Muscle of leg (tissue), 16 donors: ENCODE measurements at places on chromosomes 3 and 15. TPM values are rescaled to one million over a fixed set of nuclear protein-coding genes. Genes with fewer than 3 reads are reported as not detected.

The CD276 gene
- 48.3 TPM for total RNA-seq

The COLQ gene
- 15.9 TPM for total RNA-seq

The PPM1L gene
- 11.5 TPM for total RNA-seq

The TRIM42 gene
- total RNA-seq = not detected

The ABHD2 gene
- total RNA-seq = 15.2 TPM

The RPUSD2 gene
- 11.0 TPM for total RNA-seq

The DLL4 gene
- total RNA-seq = 9.7 TPM
